ENCODE measurements at places on chromosomes 7 and 10. TPM values are rescaled to one million over a fixed set of nuclear protein-coding genes. Genes with fewer than 3 reads are reported as not detected.

LRIT1 gene
- not detected for polyA plus RNA-seq

- DNase-seq = peak; percentile 87
- H3K27ac ChIP-seq = peak overlapping the region; percentile 73
- no peak overlapping the region for H3K4me3 ChIP-seq
- no peaks in the 10 kb centered on the region for H3K27me3 ChIP-seq
- peaks cover 9% of the 10 kb centered on the region for H3K36me3 ChIP-seq
- H3K4me1 ChIP-seq = peaks cover 73% of the 10 kb centered on the region
Measured at GRCh38 chr10:71835671-71836595, 15.1 kb downstream of the PSAP start.

LIPN gene
- not detected for polyA plus RNA-seq

DNA sequence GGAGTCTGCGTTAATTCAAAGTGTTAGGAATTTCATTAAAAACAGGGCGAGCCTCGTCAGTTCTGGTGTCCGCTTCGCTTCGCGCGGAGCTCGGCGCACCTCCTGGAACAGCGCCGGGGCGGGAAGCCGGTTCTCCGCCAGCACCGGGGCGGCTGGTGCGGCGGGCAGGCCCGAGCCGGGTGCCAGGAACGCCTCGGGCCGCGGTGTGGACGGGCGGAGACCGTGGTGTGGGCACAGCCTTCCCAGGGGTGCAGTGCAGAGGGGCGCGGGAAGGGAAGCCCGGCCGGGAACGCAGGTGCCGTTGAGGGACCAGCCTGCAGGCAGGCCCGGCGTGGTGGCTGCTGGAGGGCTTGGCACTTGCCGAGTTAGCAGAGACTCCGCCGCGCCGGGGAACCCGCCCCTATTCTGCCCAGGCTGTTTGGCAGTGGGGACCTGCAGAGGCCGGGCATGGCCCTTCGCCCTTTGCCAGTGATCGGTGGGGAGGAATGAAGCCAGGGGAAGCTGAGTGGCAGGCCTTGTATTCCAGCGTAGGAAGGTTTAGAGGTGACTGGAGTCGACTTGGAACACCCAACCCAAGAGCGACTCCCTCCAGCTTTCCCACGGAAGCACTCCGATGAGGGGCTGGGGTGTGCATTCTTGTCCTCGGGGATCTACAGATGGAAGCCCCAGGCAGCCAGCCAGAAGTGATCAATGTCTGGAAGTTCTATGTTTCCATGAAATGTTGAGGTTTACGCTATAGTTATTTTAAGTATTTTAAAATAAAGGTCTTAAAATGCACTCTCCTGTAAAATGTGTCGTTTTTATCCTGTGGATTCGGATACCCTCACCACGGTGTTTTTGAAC is 945 bp upstream of the RHEB start:
- peak; percentile 86 for DNase-seq
- no peaks in the 10 kb centered on the region for H3K27me3 ChIP-seq
- peak overlapping the region; percentile 93 for H3K4me3 ChIP-seq

DOCK1 gene
- polyA plus RNA-seq = 19.8 TPM

DNA sequence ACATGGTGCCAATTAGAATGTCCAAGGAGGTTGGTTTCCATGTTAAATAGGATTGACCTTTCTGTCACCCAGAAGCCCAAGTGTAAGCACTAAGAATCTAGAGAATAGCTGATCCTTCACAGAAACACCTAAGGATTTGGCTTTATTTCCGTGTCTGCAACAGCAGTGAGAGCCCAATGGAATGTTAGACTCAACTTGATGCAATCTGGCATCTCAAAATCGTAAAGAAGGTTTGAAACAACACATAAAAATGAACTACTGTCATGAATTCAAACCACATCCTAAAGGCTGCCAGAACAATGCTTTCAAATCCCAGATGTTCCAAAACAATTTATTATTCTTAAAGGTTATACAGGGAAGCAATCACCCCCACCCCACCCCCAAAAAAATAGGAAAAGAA is 18.6 kb downstream of the PPP1R3C start:
- peak overlapping the region; percentile 88 for H3K27ac ChIP-seq
- DNase-seq = no peak
- H3K4me1 ChIP-seq = peaks cover 46% of the 10 kb centered on the region

PPP1R3C gene
- polyA plus RNA-seq = 4.2 TPM

- no peaks in the 10 kb centered on the region for H3K27me3 ChIP-seq
- H3K4me1 ChIP-seq = peaks cover 3% of the 10 kb centered on the region
- H3K27ac ChIP-seq = no peak overlapping the region
- no peak for DNase-seq
- H3K36me3 ChIP-seq = no peaks in the 10 kb centered on the region
Measured at GRCh38 chr7:106731187-106731586, 70.2 kb upstream of the CCDC71L start.

- no peaks in the 10 kb centered on the region for H3K36me3 ChIP-seq
- DNase-seq = peak; percentile 92
- H3K27ac ChIP-seq = peak within 1 kb of the TSS; percentile 95
- peak within 1 kb of the TSS; percentile 82 for H3K4me3 ChIP-seq
- no peaks in the 10 kb centered on the region for H3K27me3 ChIP-seq
Measured at GRCh38 chr10:689452-690371, at the start of gene DIP2C. Gene DIP2C (minus strand): TSS chr10:689668. CDS start chr10:689578, 90 bp downstream.

RNLS gene
- polyA plus RNA-seq = 17.3 TPM

- no peaks in the 10 kb centered on the region for H3K4me1 ChIP-seq
- H3K27me3 ChIP-seq = no peaks in the 10 kb centered on the region
- no peak for DNase-seq
- H3K4me3 ChIP-seq = no peak overlapping the region
- no peak overlapping the region for H3K27ac ChIP-seq
Measured at GRCh38 chr10:123102673-123103072, 33.1 kb upstream of the HMX3 start.

GRCh38 chr10:13698217-13698616 is 111.5 kb downstream of the PRPF18 start:
- H3K27me3 ChIP-seq = no peaks in the 10 kb centered on the region
- H3K4me3 ChIP-seq = no peak overlapping the region
- no peak for DNase-seq
- peaks cover 22% of the 10 kb centered on the region for H3K36me3 ChIP-seq
- H3K27ac ChIP-seq = peak overlapping the region; percentile 41

DNA sequence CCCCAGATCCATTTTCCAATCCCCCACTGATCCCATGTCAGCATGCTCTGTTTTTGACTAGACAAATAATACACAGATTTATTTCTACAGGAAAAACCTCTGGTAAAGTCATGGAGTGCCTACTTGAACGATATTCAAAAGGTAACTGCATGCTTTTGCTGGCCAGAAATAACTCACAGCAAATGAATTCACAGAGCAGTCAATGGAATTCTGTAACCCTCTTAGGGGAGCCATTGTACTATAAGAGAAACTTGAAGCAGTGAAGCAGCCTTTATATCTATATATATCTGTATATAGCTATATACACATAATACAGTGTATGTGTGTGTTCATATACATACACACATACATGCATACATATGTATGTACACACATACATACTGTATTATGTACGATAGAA is 29.0 kb upstream of the MEOX2 start:
- no peaks in the 10 kb centered on the region for H3K27me3 ChIP-seq
- H3K4me1 ChIP-seq = no peaks in the 10 kb centered on the region
- no peak overlapping the region for H3K4me3 ChIP-seq
- no peak overlapping the region for H3K27ac ChIP-seq

GRCh38 chr7:88951826-88952225 is 156.3 kb upstream of the TEX47 start:
- no peak for DNase-seq
- H3K27me3 ChIP-seq = no peaks in the 10 kb centered on the region
- no peak overlapping the region for H3K27ac ChIP-seq

DNA sequence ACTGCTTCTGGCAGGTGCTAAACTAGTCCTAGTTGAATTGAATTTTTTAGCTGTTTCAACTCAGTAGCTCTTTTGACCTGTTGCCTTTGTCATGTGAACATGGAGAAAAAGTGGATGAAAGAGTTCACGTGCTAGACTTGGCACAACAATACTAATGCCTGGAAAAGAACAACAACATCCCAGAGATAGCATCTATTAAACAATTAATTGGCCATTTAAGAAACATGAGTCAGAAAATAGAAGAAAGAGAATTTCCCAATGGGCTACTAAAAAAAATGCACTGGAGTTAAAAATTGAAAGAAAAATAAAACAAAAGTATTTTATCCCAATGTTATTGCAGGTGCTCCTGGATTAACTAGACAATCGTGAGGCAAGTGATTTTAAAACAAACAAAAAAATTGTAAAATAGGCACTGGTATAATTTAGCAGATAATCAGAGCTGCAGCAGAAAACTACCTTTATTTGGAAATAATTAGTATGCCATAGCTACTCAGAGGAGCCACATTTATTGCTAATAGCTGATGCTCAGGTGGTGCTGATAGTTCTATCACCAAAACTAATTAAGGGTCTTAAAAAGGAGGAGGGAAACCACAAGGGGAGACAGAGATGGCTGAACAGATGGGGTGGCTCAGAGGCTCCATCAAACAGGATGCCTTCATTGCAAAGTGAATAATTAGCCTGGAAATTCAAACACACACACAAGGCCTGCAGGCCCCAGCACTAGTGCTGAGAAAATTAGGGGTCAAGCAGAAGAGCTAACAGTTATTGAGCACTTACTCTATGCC is 17.6 kb downstream of the CCDC71L start:
- no peaks in the 10 kb centered on the region for H3K4me1 ChIP-seq
- H3K36me3 ChIP-seq = no peaks in the 10 kb centered on the region
- H3K27me3 ChIP-seq = no peaks in the 10 kb centered on the region

- peaks cover 37% of the 10 kb centered on the region for H3K4me1 ChIP-seq
- no peak overlapping the region for H3K4me3 ChIP-seq
- peaks cover 16% of the 10 kb centered on the region for H3K36me3 ChIP-seq
- H3K27me3 ChIP-seq = no peaks in the 10 kb centered on the region
- peak overlapping the region; percentile 62 for H3K27ac ChIP-seq
Measured at GRCh38 chr7:76340617-76341131, 18.1 kb downstream of the YWHAG start.

DNA sequence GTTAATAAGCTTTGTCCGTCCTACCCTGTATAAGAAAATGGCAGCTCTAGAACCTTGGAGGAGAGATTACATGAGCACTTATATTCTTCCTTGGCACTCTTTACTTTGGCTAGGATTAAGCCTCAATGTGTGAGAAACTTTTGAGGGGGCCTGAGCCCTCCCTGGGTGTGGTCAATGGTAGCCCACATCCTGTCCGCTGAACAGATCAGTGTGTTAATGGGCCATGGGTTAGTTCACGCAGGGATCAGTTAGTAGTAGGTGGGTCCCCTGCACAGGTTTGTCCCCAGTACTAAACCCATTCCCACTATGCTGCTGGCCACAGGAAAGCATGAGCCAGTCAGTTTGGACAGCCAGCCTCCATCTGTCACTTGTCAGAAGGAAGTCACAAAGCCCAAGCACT is 20.2 kb upstream of the IKZF1 start:
- no peak overlapping the region for H3K4me3 ChIP-seq
- DNase-seq = no peak

DNA sequence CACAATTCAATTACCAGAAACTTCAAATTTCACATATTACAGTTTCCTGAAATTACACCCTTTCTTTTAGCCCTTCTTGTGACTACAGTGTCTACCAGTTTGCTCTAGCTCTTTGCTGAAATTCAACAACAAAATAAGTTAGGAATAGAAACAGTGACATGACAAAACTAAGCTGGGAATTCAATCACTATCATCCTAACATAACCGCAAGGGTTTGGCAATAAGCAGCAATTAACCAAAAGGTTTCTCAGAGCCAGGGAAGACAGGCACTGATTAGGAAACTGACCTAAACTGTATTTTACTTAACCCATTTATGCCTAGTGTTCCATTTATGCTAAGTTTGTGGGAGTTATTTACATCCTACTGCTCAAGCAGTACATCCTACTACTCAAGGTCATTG is 31.3 kb downstream of the HIBADH start:
- no peaks in the 10 kb centered on the region for H3K27me3 ChIP-seq
- H3K4me3 ChIP-seq = no peak overlapping the region
- peaks cover 34% of the 10 kb centered on the region for H3K36me3 ChIP-seq
- H3K27ac ChIP-seq = no peak overlapping the region
- peaks cover 15% of the 10 kb centered on the region for H3K4me1 ChIP-seq

FIS1 gene
- 252 TPM for polyA plus RNA-seq

GRCh38 chr10:95793401-95794045 is 37.6 kb downstream of the ENTPD1 start:
- H3K27me3 ChIP-seq = no peaks in the 10 kb centered on the region
- DNase-seq = peak; percentile 72

SFXN3 gene
- polyA plus RNA-seq = 16.9 TPM

DNA sequence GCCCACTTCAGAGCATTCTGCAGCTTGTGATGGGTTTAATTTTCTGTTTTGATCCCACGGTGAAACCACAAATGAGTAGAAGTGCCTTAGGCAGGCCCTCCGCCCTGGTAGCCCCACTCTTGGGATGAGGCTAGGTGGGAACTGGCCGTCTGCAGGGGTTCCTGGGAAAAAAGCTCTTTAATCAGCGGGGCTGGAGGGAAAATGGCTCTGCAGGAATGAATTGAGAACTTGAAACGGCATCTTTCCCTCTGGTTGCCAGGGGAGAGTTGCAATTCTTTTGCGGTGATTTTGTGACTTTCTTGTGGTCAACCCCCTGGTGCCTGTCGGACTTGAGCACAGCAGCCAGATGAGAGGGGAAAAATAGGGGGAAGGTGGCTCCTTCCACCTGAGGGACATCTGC is 32.7 kb downstream of the COL26A1 start:
- H3K27ac ChIP-seq = no peak overlapping the region
- peaks cover 5% of the 10 kb centered on the region for H3K27me3 ChIP-seq
- no peaks in the 10 kb centered on the region for H3K4me1 ChIP-seq
- H3K36me3 ChIP-seq = no peaks in the 10 kb centered on the region
- no peak overlapping the region for H3K4me3 ChIP-seq
- DNase-seq = no peak

CPEB3 gene
- 1.6 TPM for polyA plus RNA-seq

Data from sigmoid colon (tissue), 7 donors.